ENCODE measurements at places on chromosomes 5 and 9. TPM values are rescaled to one million over a fixed set of nuclear protein-coding genes. Genes with fewer than 3 reads are reported as not detected.
A peak's percentile ranks its signal among the peaks of the same experiment; 100 is the strongest.

Gene EQTN
- not detected for total RNA-seq

Gene PTGDS
- total RNA-seq, result 456 TPM

Gene TAF11L10
- total RNA-seq, result not detected

Gene C5orf58
- total RNA-seq, result not detected

Gene TTC16
- total RNA-seq, result not detected

Gene PCDHB14
- 3.1 TPM for total RNA-seq

Gene STING1
- total RNA-seq, result 31.4 TPM

Gene CYLC2
- not detected for total RNA-seq

Gene BARHL1
- not detected for total RNA-seq

Gene TEX48
- not detected for total RNA-seq

Gene IL9
- not detected for total RNA-seq

Gene SLC25A2
- 0.54 TPM for total RNA-seq

Gene C7
- total RNA-seq, result 1,362 TPM

- H3K36me3 ChIP-seq, result no peaks in the 10 kb centered on the region
- no peaks in the 10 kb centered on the region for H3K27me3 ChIP-seq
- no peaks in the 10 kb centered on the region for H3K4me1 ChIP-seq
- H3K27ac ChIP-seq, result no peak overlapping the region
Measured at GRCh38 chr9:91939978-91940377, 10.1 kb downstream of the ROR2 start.

DNA sequence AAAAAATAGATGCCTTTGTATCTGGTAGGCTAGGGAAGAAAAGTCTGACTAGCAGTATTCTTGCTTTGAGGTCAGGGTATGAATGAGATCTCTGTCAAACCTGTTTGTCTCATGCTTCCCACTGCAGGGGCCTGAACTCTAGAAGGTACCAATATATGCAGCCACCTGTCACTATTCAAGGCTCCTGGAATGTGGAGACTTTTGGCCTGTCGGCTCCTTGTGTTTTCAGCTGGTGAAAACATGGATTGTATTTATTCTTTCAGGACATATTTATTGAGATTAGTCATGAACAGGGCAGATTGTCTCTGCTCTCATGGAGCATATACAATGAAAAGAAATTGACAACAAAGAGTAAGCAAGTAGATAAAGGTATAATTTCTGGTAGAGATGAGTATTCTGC is 255.8 kb downstream of the ARHGAP26 start:
- no peak overlapping the region for H3K4me3 ChIP-seq
- H3K36me3 ChIP-seq, result no peaks in the 10 kb centered on the region
- DNase-seq, result no peak
- H3K27me3 ChIP-seq, result no peaks in the 10 kb centered on the region
- no peak overlapping the region for H3K27ac ChIP-seq

DNA sequence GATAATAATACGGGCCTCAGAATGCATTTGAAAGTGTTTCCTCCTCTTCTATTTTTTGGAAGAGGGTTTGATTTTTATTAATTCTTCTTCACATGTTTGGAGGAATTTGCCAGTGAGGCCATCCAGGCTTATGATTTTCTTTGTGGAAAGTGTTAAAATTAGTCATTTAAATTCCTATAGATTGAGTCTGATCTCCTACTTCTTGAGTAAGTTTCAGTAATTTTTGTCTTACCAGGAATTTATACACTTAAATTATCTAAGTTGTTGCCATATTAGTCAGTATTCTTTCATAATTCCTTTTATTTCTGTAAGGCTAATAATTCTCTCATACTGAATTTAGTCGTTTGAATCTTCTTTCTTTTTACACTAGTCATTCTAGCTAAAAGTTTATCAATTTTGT is 25.2 kb upstream of the HAPLN1 start:
- no peaks in the 10 kb centered on the region for H3K4me1 ChIP-seq
- H3K4me3 ChIP-seq, result no peak overlapping the region
- no peaks in the 10 kb centered on the region for H3K36me3 ChIP-seq
- H3K27me3 ChIP-seq, result no peaks in the 10 kb centered on the region
- no peak for DNase-seq

DNA sequence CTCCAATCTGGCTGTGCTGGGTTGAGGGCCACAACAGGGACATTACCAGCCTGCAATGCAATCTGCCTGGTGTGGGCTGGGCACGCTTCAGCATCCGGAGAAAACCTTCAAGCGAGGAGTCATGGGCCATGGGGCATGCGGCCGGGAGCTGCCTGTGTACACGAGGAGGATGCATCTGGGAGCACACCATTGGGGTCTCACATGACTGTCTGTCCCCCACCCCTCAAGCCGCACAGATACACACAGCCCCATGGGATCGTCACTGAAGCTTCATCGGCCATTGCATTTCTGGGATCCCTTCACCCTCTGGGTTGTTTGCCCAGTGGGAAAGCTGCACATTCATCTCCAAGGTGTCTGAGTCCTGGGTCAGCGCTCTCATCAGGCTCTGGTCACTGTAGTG is 9.9 kb downstream of the LCN1 start:
- H3K36me3 ChIP-seq, result no peaks in the 10 kb centered on the region
- H3K27me3 ChIP-seq, result no peaks in the 10 kb centered on the region
- no peak overlapping the region for H3K27ac ChIP-seq
- no peak for DNase-seq
- H3K4me1 ChIP-seq, result no peaks in the 10 kb centered on the region

DNA sequence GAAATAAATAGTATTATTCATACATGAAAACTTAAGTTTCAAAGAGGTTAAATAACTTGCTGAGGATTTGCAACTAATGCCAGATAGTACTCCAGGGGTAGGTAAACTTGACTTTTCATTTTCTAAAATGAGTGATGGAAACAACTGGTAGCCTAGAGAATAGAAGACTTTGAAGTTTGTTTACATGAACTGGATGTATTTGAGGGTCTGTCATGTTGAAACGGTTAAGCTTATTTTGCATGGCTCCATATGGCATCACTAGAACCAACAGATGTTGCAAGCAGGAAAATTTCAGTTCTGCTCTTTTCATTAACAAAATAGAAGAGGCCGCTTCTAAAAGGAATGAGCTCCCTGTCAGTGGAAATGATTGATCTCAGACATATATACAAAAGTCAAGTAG is 105.1 kb upstream of the SGCD start:
- no peak overlapping the region for H3K4me3 ChIP-seq
- H3K36me3 ChIP-seq, result no peaks in the 10 kb centered on the region
- DNase-seq, result no peak
- no peaks in the 10 kb centered on the region for H3K4me1 ChIP-seq

- H3K4me3 ChIP-seq, result no peak overlapping the region
- no peak overlapping the region for H3K27ac ChIP-seq
- H3K36me3 ChIP-seq, result no peaks in the 10 kb centered on the region
Measured at GRCh38 chr9:133144142-133144903, 19.4 kb downstream of the GBGT1 start.

- H3K36me3 ChIP-seq, result no peaks in the 10 kb centered on the region
- H3K4me3 ChIP-seq, result no peak overlapping the region
- DNase-seq, result no peak
- no peaks in the 10 kb centered on the region for H3K4me1 ChIP-seq
Measured at GRCh38 chr5:98460536-98460935, 312.9 kb upstream of the RGMB start.

DNA sequence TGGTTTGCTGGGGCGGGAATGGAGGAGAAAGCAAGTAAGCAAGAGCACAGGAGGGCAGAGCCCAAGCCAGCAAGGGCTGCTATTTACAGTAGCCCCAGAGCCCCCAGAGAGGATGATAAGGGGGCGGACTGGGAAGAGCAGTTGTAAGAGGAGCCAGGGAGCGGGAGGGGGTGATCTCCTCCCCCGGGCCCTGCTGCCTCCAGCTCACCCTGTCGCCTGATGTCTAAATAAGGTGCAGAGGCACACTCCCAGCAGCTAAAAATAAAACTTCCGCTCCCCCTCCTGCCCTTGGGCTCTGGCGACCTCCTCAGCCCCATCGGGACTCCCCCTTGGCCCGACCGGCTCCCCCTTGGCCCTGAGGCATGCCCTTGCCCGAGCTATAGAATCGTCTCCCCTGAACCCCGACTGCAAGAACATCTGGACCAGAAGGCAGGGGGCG is 14.4 kb upstream of the CCDC69 start:
- DNase-seq, result no peak
- no peak overlapping the region for H3K4me3 ChIP-seq
- peaks cover 20% of the 10 kb centered on the region for H3K4me1 ChIP-seq
- no peak overlapping the region for H3K27ac ChIP-seq
- H3K36me3 ChIP-seq, result no peaks in the 10 kb centered on the region

- no peak overlapping the region for H3K4me3 ChIP-seq
- no peaks in the 10 kb centered on the region for H3K4me1 ChIP-seq
- H3K36me3 ChIP-seq, result no peaks in the 10 kb centered on the region
- H3K27me3 ChIP-seq, result no peaks in the 10 kb centered on the region
- H3K27ac ChIP-seq, result no peak overlapping the region
- peak; percentile 59 for DNase-seq
Measured at GRCh38 chr9:131178382-131178781, 53.0 kb downstream of the NUP214 start.

DNA sequence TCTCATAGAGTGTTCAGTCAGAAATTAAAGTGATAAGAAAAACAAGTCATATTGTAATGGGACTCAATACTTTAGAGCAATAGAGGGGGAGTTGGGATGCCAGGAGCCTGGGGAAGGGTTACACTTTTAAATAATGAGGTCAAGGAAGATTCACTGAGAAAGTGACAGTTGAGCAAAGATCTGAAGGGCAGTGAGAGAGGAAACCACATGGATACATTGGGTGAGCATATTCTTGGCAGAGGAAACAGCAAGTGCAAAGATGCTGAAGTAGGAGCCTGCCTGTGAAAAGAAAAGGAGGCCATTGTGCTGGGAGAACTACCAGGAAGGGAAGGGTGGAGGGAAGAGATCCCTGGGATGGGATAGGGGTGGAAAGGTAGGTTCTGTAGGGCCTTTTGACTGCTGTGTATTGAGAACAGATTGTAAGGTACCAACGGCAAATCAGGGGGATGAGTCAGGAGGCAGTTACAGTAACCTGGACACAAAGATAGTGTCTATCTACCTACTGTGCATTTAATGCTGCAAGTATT is 79.4 kb downstream of the PAM start:
- no peaks in the 10 kb centered on the region for H3K4me1 ChIP-seq
- no peak overlapping the region for H3K27ac ChIP-seq

DNA sequence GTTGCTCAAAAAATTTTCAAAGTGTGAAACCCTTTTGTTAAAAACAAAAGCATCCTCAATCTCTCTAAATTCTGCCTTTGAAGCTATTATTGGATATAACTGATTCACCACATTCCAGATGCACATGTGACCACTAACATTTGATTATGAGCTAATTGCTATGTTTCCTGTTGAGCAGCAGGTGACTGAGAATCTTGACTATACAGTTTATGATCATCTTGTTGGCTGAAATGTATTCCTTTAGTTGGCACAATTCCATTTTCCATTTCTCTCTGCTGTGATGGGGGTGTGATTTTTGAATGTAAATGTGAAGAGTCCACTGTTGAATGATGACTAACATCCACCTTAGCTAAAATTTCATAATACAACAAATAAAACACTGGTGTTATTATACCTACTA is 10.7 kb downstream of the LYSMD3 start:
- H3K27me3 ChIP-seq, result no peaks in the 10 kb centered on the region
- H3K36me3 ChIP-seq, result no peaks in the 10 kb centered on the region
- H3K27ac ChIP-seq, result no peak overlapping the region
- no peak overlapping the region for H3K4me3 ChIP-seq

DNA sequence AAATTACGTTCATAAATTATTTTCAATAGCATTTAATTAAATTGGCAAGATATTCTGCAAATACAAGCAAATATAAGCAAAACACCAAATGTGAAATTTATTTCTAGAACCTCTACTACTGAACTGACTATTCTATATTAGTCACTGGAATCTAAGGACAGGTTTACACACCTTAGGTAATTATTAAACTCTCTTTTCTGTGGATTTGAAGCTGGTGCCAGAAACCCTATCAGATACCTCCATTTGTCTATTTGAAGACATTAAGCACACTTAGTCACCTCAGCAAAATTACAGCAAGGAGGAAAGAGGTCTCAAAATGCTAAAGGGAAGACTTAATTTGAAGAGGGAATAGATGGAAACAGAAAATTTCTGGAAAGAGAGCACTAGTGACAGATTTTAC is 83.4 kb downstream of the CPLANE1 start:
- H3K27ac ChIP-seq, result no peak overlapping the region
- no peaks in the 10 kb centered on the region for H3K4me1 ChIP-seq
- no peak overlapping the region for H3K4me3 ChIP-seq
- DNase-seq, result no peak

- no peaks in the 10 kb centered on the region for H3K36me3 ChIP-seq
- no peaks in the 10 kb centered on the region for H3K27me3 ChIP-seq
- peaks cover 21% of the 10 kb centered on the region for H3K4me1 ChIP-seq
- DNase-seq, result no peak
- H3K4me3 ChIP-seq, result no peak overlapping the region
Measured at GRCh38 chr9:127162864-127163365, 40.5 kb upstream of the ANGPTL2 start.

DNA sequence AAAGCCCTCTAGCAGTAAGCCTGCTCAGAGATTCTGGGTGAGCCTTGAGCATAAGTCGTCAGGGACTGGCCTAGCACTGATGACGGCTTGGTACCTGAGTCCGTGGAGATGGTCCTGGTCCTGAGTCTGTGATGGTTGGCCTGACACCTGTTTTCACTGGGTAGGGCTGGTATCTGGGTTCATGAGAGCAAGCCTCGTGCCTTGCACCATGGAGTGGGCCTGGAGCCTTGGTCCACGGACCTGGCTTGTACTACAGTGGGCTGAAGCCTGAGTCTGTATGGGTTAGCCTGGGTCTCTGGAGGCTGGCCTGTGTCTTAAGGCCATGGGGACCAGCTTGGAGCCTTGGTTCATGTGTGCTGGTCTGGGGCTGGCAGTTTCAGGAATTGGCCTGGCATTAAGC is 310.3 kb upstream of the ISL1 start:
- no peak for DNase-seq
- H3K4me1 ChIP-seq, result no peaks in the 10 kb centered on the region
- no peak overlapping the region for H3K27ac ChIP-seq
- H3K36me3 ChIP-seq, result no peaks in the 10 kb centered on the region

DNA sequence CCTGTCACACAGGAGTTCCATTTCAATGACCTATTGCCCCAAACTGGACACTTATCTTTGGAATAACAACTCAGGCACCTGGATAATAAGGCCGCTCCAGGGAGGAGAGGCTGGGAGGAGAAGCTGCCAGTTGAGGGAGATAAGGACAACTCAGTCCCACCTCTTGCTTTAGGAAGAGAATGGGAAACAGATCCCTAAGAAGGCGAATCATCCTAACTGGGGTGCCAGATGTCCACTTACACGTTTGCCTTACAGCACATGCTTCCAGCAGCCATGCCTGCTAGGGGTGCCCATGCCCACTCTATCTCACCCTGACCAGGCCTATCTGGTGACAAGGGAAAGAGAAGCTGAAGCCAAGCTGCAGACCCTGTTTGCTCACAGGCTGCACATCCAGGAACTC is 6.5 kb downstream of the HK3 start:
- no peak overlapping the region for H3K27ac ChIP-seq
- H3K36me3 ChIP-seq, result no peaks in the 10 kb centered on the region
- H3K27me3 ChIP-seq, result no peaks in the 10 kb centered on the region
- DNase-seq, result peak; percentile 28
- no peaks in the 10 kb centered on the region for H3K4me1 ChIP-seq
- no peak overlapping the region for H3K4me3 ChIP-seq

- H3K27ac ChIP-seq, result no peak overlapping the region
- no peaks in the 10 kb centered on the region for H3K36me3 ChIP-seq
- H3K4me3 ChIP-seq, result peak overlapping the region; percentile 84
- peaks cover 11% of the 10 kb centered on the region for H3K4me1 ChIP-seq
- DNase-seq, result no peak
Measured at GRCh38 chr5:147452165-147452811, 57.6 kb downstream of the DPYSL3 start.

- no peaks in the 10 kb centered on the region for H3K36me3 ChIP-seq
- peaks cover 10% of the 10 kb centered on the region for H3K4me1 ChIP-seq
- H3K4me3 ChIP-seq, result peak within 1 kb of the TSS; percentile 68
- H3K27me3 ChIP-seq, result no peaks in the 10 kb centered on the region
Measured at GRCh38 chr9:93576258-93577077, at the start of gene PHF2. Gene PHF2, plus strand, starts transcription at chr9:93576584. Its CDS starts 190 bp downstream, at chr9:93576774.

GRCh38 chr5:131387255-131387654 is 123.4 kb downstream of the CDC42SE2 start:
- peaks cover 4% of the 10 kb centered on the region for H3K4me1 ChIP-seq
- DNase-seq, result no peak
- H3K27me3 ChIP-seq, result no peaks in the 10 kb centered on the region
- no peak overlapping the region for H3K27ac ChIP-seq
